ENCODE measurements at places on chromosomes 11 and 22.

GRCh38 chr22:42766860-42767259 is 46.2 kb upstream of the A4GALT start:
- DNase-seq = no peak

DNA sequence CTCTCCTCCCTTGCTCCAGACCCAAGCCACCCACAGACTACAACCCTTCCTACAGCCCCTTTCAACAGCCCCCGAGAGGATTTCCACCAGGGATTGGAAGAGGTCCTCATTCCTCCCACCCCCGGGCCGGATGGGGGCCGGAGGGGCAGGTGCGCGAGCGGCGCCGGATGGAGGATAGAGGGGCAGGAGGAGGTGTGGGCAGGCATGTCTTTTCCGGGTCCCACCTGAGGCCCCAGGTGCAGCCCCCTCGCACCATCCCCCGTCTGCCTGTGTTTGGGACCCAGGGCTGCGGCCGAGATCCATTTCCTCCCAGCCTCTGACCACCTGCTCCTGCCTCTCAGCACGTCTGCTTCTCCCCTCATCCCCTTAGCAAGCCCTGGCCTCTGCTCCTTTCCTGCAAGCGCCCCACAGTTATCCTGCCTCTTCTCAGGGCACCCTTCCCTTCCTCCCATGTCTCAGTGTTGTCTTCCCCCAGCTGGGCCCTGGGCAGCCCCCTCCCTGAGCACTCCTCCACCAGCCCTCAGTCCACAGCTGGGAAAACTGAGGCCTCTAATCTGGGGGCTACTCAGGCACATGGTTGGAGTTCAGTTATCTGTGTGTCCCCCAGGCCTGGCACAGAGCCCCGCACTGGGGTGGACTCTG is 19.3 kb upstream of the CBX7 start:
- DNase-seq = no peak

DNA sequence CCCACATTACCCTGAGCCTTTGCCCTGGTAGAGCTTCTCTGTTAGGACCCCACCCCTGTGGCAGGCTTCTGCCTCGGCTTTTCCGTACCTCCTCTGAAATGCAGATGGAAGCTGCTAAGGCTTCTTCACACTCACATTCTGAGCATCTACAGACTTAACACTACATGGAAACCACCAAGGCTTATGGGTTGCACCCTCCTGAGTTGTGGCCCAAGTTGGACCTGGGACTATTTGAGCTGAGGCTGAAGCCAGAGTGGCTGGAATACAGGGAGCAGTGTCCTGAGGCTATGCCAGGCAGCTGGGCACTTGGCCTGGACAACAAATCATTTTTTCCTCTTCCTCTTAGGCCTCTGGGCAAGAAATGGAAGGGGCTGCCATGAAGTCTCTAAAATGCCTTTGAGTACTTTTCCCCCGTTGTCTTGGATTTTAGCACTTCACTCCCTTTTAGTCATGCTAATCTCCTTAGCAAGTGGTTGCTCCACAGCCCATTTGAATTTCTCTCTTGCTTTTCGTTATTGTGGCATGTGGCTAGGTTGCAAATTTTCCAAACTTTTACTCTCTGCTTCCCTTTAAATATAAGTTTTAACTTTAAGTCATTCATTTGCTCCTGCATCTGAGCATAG is 114.8 kb upstream of the FIBIN start:
- DNase-seq = no peak

GRCh38 chr22:38793317-38793716 is 626 bp downstream of the DNAL4 start:
- no peak for DNase-seq

DNA sequence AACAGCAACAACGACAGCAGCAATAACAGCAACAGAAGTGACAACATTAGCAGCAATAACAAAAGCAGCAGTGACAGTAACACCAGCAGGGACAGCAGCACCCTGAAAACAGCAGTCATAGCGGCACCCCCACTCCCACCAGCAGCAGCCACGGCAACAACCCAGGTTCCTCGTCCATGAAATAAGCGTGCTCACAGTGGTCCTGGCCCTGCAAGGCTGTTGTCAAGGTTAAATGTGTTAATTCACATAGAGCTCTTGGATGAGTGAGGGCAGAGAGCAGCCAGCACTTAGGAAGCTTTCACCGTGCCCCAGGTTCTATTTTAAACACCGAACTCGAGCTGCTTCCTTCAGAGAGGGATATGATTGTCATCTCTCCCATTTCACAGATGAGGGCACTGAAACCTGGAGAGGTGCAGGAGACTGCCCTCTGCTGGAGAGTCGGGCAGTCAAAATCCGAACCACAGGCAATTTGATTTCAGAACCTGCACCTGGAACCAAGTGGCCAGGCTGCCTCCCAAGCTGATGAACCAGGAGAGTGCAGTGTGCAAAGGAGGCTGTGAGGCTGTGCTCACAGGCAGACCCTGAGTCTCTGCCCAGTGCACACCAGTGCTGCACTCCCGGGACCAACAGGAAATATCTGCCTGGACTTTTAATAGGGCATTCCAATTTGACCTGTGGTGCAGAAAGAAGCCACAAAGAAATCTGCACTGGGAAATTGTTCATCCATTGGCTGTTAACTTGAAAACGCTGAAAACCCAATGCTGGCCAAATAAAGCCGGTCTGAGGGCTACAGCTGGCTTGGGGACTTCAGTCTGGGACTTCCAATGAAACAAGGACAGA is 22.9 kb upstream of the FGF3 start:
- DNase-seq = no peak

DNA sequence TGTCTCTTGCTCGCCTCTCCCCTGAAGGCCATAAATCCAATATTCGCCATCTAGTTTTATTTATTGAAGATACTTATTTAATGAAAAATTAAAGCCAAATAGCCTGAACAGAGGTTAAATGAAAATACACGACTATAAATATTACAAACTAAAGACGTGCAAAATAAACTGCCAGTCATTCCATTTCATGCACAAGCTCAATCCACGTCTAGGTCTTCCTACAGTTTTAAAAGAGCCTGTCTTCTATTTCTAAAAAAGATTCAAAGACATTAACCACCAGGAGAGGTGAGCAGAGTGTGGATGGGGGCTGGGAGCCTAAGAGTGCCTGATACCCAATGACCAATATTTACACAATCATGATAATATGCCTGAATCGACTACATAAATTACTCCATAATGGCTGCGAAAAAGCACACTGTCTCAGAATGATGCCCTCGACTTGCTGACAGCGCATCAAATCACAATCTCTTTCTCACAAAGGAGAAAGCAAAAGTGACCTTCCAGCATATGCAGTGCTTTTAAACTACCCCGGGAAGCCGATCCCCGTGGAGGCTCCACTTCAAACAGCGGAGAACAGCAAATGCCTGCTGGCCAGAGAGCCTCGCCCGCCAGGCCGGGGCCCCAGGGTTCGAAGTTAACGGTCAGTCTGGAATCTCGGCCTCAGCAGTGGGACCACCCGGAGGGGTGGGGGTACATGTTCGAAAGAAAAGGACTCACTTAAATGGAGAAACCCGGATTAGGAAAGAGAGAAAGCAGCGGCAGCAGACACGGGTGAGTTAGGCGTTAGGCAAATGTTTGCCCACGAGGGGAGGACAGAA is 1.7 kb downstream of the FCHSD2 start:
- DNase-seq = no peak

DNA sequence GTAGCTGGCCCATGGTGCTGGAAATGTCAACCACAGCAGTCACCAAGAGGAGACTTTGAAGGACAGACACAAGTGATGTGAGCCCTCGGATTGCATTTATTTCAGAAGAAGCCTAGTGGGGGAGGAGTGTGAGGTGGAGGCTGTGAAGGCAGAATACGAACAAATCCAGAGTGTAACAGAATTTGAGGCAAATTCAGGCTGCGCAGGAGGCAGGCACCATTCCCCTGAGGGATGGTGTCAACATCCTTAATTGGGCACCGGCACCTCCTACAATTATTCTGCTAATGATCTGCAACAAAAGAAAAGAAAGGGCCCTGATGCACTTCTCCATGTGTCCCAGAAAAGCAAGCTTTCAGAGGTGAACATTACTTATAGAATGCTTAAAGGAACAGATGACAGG is 32.2 kb downstream of the CWC15 start:
- no peak for DNase-seq

DNA sequence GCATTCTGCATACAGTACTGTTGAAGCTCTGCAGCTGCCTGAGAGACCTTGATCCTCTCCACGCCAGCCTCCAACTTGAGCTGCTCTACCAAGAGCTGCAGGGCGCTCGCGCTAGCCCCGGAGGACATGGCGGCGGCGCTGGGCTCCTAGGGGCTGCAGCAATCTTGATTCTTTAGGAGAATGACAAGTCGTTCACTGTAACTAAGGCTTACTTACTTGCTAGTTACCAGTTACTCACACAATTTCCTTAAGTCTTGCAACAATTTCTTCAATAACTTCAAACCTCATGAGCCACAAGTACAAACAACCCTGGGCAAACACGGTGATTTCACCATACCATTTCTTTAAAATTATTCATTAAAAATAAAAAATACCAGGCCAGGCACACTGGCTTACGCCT is 21.9 kb downstream of the SBF2 start:
- no peak for DNase-seq
